ENCODE measurements at places on chromosomes 12 and 14. TPM values are rescaled to one million over a fixed set of nuclear protein-coding genes. Genes with fewer than 3 reads are reported as not detected.

Gene LALBA
- total RNA-seq = not detected

Gene MAP1LC3B2
- 0.97 TPM for total RNA-seq

Gene PPP2R3C
- 59.3 TPM for total RNA-seq

Gene SYT10
- total RNA-seq = not detected

Gene FLRT2
- 36.0 TPM for total RNA-seq

Gene C1S
- 511 TPM for total RNA-seq

Gene CDKN3
- total RNA-seq = 73.4 TPM

Gene TRIM9
- total RNA-seq = 2.7 TPM

All from articular chondrocyte of knee joint (primary cell).